ENCODE measurements at places on chromosomes 3 and 15.

- H3K27ac ChIP-seq = no peak overlapping the region
- H3K36me3 ChIP-seq = no peaks in the 10 kb centered on the region
- H3K4me1 ChIP-seq = no peaks in the 10 kb centered on the region
- no peak overlapping the region for H3K4me3 ChIP-seq
- H3K27me3 ChIP-seq = no peaks in the 10 kb centered on the region
Observed at GRCh38 chr3:27165321-27165721, 203.9 kb downstream of the NEK10 start.

- H3K27me3 ChIP-seq = no peaks in the 10 kb centered on the region
- no peaks in the 10 kb centered on the region for H3K4me1 ChIP-seq
- H3K36me3 ChIP-seq = no peaks in the 10 kb centered on the region
- H3K4me3 ChIP-seq = no peak overlapping the region
Observed at GRCh38 chr3:169939751-169940150, 26.9 kb upstream of the SEC62 start.

GRCh38 chr15:89801471-89802195 is 13.0 kb downstream of the ANPEP start:
- no peak overlapping the region for H3K4me3 ChIP-seq
- no peak for DNase-seq
- H3K27ac ChIP-seq = no peak overlapping the region

GRCh38 chr15:41435037-41435786 is 18.3 kb downstream of the RTF1 start:
- DNase-seq = no peak
- no peaks in the 10 kb centered on the region for H3K27me3 ChIP-seq
- H3K4me3 ChIP-seq = no peak overlapping the region
- no peak overlapping the region for H3K27ac ChIP-seq

DNA sequence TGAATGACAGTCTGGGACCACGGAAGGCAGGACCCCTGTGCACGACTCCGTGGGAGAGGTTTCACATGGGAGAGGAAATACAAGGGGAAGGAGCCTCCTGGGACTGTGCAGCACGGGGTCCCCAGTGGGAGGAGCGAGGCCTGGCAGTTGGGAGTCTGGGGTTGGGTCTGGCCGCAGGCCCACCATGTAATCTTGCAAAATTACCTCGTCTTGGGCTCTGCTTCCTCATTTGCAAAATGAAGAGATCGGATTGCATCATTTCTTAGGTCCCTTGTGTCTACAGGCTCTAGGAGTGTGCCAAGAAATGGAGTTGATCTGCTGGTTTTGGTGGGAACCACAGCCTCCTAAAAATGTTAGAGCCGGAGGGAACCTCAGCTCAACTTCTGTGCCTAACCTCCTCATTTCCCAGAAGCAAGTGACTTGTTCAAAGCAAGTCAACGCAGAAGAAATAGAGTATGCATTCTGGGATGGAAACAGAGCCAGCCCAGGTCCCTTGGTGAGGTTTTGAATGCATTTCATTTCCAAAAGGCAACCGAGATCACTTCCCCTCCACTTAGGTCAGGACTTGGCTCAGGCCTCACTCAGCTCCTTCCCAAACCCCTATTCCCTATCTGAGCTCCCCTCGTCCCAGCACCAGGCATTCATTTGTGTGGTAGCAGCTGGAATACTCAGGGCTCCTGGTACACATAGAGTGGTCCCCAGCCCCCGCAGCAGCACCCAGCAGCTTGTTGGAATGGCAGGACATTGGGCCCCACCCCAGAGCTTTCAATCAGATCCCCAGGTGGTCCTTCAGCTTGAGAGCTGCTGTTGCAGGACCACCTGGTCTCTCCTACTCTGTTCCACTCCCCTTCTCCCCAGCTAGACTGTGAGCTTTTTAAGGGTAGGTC is 267.7 kb downstream of the XXYLT1 start:
- no peaks in the 10 kb centered on the region for H3K27me3 ChIP-seq
- no peak overlapping the region for H3K27ac ChIP-seq
- DNase-seq = no peak
- H3K4me1 ChIP-seq = peaks cover 18% of the 10 kb centered on the region
- no peak overlapping the region for H3K4me3 ChIP-seq
- no peaks in the 10 kb centered on the region for H3K36me3 ChIP-seq

DNA sequence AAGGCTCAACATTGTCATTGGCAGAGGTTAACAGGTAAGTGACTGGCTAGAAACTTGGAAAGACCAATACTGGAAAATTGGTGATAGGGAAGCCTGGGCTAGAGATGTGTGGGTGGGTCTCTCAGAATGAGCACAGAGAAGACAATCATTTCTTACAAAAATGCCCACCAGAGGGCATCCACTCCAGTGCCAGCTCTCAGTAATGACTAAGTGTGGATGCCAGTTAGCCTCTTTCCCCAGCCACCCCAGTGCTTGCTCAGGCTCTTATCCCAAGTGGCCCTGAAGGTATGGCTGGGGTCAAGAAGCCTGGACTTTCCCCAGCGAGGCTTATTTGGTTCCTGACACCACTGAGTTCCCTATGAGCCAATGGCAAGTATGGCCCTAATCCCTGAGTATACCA is 115.9 kb upstream of the ST8SIA2 start:
- H3K27ac ChIP-seq = no peak overlapping the region
- no peak overlapping the region for H3K4me3 ChIP-seq
- H3K4me1 ChIP-seq = no peaks in the 10 kb centered on the region
- no peak for DNase-seq
- H3K27me3 ChIP-seq = peaks cover 11% of the 10 kb centered on the region
- no peaks in the 10 kb centered on the region for H3K36me3 ChIP-seq

DNA sequence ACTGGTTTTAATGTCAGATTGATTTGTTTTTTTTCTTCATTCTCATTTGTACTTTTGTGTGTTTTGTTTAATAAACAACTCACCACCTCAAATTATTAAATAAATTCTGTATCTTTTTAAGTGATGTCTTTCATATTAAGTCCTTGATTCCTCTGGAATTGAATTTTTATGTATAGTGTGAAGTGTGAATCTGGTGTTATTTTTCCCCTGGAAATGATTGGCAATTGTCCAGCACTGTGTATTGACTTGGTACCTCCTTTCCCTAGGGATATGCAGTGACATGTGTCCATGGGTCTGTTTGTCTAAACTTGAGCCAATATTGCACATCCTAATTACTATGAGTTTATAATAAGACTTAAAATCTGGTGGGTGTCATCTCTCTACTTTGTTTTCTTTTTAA is 2.1 kb downstream of the RNU5B-1 start:
- no peak overlapping the region for H3K4me3 ChIP-seq
- H3K4me1 ChIP-seq = peaks cover 18% of the 10 kb centered on the region
- DNase-seq = no peak
- H3K27me3 ChIP-seq = no peaks in the 10 kb centered on the region

GRCh38 chr15:41125063-41125669 is 9.1 kb upstream of the INO80 start:
- H3K27ac ChIP-seq = no peak overlapping the region
- no peaks in the 10 kb centered on the region for H3K4me1 ChIP-seq
- H3K27me3 ChIP-seq = no peaks in the 10 kb centered on the region
- no peak overlapping the region for H3K4me3 ChIP-seq

DNA sequence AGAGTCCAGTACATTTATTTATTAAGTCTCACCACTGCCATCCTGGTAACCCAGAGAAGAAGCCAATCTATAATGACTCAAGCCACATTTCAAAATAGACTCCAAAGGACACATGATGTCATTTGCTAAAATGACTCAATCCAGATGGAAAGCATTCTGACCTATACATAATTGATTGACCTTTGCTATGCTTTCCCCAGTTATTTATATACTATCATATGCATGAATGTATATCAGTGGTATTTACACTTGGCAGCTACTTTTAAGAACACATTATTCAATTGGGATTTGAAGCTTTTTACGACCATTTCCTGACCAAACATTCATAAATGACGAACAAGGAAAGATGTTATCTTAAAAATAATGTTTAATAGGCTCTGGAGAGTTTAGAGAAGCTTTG is 297.2 kb downstream of the FHIT start:
- no peak overlapping the region for H3K27ac ChIP-seq
- peak; percentile 22 for DNase-seq
- no peaks in the 10 kb centered on the region for H3K4me1 ChIP-seq
- H3K4me3 ChIP-seq = no peak overlapping the region
- H3K27me3 ChIP-seq = no peaks in the 10 kb centered on the region

DNA sequence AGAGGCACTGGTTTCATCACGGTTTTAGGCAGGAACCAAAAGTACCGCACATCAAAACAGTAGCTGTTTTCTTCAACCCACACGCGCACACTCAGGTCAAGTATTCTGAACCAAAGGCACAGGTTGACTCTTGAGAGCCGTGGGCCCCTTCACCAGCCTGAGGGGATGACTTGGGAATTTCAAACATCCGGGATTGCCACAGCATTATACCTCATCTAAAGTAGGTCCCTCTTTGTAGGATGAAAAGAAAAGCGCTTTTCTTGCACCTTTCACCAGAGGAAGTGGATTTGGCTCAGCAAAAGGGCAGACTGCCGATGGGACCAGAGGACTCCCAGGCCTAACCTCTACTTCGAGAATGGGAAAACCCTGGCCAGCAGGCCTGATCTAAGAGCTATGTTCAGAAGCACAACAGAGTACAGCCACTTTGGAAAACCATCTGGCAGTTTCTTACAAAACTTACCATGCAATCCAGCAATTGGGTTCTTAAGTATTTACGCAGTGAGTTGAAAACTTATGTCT is 88.2 kb upstream of the PROK2 start:
- DNase-seq = no peak
- no peak overlapping the region for H3K4me3 ChIP-seq
- no peaks in the 10 kb centered on the region for H3K4me1 ChIP-seq
- no peaks in the 10 kb centered on the region for H3K27me3 ChIP-seq
- no peak overlapping the region for H3K27ac ChIP-seq

DNA sequence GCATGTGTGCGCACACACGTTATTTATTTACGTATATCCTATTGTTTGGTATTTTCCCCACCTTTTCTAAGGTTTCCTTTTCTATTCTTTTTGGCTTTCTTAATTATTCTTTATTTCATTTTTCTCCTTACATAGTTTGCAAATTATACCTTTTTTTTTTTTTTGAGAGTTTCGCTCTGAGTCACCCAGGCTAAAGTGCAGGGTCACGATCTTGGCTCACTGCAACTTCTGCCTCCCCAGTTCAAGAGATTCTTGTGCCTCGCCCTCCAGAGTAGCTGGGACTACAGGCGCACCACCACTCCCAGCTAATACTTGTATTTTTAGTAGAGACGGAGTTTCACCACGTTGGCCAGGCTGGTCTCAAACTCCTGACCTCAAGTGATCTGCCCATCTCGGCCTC is 20.0 kb upstream of the CILP start:
- no peak for DNase-seq
- H3K27me3 ChIP-seq = no peaks in the 10 kb centered on the region
- H3K4me3 ChIP-seq = no peak overlapping the region
- no peak overlapping the region for H3K27ac ChIP-seq
- no peaks in the 10 kb centered on the region for H3K36me3 ChIP-seq
- H3K4me1 ChIP-seq = no peaks in the 10 kb centered on the region

- peaks cover 73% of the 10 kb centered on the region for H3K4me1 ChIP-seq
- no peaks in the 10 kb centered on the region for H3K27me3 ChIP-seq
Observed at GRCh38 chr3:58025837-58026569, 17.8 kb downstream of the FLNB start.

- peaks cover 15% of the 10 kb centered on the region for H3K4me1 ChIP-seq
- H3K36me3 ChIP-seq = peaks cover 62% of the 10 kb centered on the region
- peak; percentile 3 for DNase-seq
- H3K27ac ChIP-seq = no peak overlapping the region
Observed at GRCh38 chr15:82850731-82851130, 41.3 kb downstream of the WHAMM start.

GRCh38 chr3:51722362-51722761 is 15.5 kb downstream of the GRM2 start:
- H3K27ac ChIP-seq = no peak overlapping the region
- no peak overlapping the region for H3K4me3 ChIP-seq
- DNase-seq = no peak
- H3K27me3 ChIP-seq = peaks cover 9% of the 10 kb centered on the region
- H3K36me3 ChIP-seq = no peaks in the 10 kb centered on the region
- no peaks in the 10 kb centered on the region for H3K4me1 ChIP-seq

GRCh38 chr15:101651554-101652097 is 555 bp downstream of the TM2D3 start:
- peak overlapping the region; percentile 80 for H3K4me3 ChIP-seq
- peaks cover 45% of the 10 kb centered on the region for H3K36me3 ChIP-seq
- H3K4me1 ChIP-seq = peaks cover 29% of the 10 kb centered on the region
- H3K27ac ChIP-seq = peak overlapping the region; percentile 94
- no peaks in the 10 kb centered on the region for H3K27me3 ChIP-seq
- no peak for DNase-seq

DNA sequence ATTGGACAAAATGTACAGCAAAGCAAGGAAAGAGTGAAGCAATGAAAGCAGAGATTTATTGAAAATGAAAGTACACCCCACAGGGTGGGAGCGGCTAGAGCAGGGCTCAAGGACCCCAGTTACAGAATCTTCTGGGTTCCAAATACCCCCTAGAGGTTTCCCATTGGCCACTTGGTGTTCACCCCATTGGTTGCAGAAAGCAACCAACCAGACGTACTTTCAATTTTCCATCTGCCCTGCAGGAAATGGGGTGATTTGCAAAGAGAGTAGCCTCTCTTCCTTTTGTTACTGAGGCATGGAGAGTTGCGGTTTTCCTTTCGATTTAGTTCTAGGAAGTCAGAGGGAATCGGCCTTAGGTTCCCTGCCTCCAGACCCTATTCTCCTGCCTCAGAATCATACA is 2.4 kb downstream of the PML start:
- H3K27me3 ChIP-seq = no peaks in the 10 kb centered on the region
- DNase-seq = no peak
- H3K4me1 ChIP-seq = peaks cover 44% of the 10 kb centered on the region
- peak overlapping the region; percentile 96 for H3K27ac ChIP-seq
- peaks cover 10% of the 10 kb centered on the region for H3K36me3 ChIP-seq
- peak overlapping the region; percentile 64 for H3K4me3 ChIP-seq

GRCh38 chr3:115040673-115041286 is 106.3 kb downstream of the ZBTB20 start:
- peak; percentile 28 for DNase-seq
- no peaks in the 10 kb centered on the region for H3K27me3 ChIP-seq
- no peak overlapping the region for H3K4me3 ChIP-seq
- no peaks in the 10 kb centered on the region for H3K4me1 ChIP-seq
- H3K36me3 ChIP-seq = no peaks in the 10 kb centered on the region
- H3K27ac ChIP-seq = no peak overlapping the region

DNA sequence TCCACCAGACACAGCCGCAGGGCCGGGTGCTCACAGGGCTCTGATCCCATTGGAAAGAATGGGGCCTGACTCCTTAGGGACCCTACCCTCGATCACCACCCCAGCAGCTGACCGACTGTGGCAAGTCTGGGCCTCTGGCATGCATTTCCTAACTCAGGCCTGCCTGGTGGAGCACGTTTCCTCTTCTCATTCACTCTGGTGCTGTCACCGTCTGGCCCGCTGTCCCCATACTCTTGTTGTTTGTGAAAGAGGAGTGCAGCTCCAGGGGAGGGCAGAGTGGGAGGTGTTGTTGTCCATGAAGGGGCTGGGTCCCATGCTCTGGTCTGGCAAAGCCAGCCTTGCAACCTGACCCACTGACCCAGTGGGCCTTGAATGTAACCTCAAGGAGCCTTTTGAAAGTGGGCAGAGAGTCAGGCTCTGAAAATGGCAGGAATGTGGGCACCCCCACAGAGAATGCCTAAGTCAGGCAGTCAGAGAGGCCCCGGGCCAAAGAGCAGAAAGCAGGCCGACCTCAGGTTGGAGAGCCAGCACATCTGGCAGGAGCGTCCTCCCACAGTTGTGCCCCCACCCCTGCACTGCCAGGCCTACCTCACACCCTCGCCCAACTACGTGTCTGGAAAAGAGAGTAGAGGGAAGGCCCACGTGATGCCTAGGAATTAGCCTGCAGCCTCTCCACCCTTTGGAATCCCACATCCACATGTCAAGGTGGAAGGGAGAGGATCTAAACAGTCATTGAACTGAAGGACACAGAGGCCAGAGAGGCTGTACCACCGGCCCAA is 10.9 kb downstream of the SEMA7A start:
- H3K36me3 ChIP-seq = no peaks in the 10 kb centered on the region
- H3K4me1 ChIP-seq = no peaks in the 10 kb centered on the region
- H3K4me3 ChIP-seq = no peak overlapping the region
- DNase-seq = no peak
